NCI-H1105 (cell line): ENCODE measurements at places on chromosomes 5 and 9.

DNA sequence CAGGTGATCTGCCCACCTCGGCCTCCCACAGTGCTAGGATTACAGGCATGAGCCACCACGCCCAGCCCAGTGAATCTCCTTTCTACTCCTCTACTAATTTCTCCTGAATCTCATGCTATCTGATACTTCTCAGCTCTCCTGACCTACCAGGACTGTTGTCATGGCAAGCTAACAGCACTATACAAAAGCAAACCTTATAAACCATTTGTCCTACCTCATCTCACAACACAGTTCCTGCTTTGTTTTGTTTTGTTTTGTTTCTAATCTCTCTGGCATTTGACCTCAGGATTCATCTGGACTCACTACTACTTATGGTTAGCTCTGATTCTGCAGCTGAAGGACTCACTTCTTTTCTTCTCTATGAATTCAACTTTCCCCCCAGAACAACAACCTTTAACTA, 734.8 kb downstream of the TLE1 start:
- no peak for DNase-seq

DNA sequence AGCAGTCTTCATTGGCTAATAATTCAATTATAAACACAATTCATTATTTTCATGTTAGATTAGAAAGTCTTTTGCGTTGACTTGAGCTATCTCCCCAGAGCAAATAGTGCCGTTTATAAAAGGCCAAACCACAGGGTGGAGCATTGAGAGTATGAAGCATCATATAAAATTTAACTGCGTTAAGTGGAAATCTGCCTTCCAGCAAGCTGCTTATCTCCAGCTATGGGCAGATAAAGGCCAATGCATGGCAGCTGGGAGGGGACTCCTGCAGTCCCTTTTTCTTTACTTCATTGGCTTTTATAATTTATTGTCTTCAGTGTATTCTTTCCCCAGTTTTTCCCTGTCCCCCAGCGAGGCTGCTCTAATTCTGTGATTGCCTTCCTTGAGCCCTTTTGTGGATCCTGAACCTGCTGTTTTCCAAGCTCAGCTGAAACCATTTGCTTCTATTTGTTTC, 113.7 kb downstream of the TMEM232 start:
- no peak for DNase-seq

GRCh38 chr9:127170652-127171051, 48.2 kb upstream of the ANGPTL2 start:
- DNase-seq: no peak

DNA sequence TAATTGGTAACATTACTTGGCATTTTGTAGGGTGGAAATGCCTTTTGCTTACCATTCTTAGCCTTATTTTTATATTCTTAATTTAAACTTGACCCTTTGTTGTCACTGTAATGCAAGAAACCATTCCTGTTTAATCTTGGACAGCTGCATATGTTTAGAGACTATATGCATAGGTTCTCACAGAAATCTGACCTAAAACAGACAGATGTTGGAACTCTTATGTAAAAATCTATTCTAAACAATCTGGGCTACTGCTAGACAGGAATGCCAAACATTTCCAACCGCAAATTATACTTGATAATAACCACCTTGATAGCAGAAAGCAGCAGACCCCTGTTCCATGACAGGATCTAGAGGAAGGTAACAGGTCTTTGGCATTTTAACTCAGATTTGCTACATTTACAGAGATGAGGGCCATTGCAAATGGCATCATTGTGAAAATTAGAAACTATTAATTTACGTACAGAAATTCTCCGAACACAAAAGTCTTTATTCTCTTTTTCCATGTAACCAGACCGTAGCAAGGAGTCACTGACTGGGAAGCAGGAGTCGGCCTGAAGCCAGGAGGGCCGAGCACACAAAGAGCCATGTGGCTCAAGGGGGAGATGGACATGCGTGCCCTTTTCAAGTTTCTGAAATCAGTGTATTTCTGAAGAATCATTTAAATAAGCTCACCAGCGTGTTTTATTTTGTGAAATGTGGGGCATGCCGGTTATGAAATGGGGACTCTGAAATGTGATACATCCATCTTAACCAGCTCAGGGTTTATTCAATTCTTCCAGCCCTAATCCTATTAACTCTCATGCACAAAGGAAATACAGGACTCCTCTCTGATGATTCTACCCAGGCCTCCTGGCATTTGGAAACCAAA, 139.3 kb downstream of the AOPEP start:
- no peak for DNase-seq

DNA sequence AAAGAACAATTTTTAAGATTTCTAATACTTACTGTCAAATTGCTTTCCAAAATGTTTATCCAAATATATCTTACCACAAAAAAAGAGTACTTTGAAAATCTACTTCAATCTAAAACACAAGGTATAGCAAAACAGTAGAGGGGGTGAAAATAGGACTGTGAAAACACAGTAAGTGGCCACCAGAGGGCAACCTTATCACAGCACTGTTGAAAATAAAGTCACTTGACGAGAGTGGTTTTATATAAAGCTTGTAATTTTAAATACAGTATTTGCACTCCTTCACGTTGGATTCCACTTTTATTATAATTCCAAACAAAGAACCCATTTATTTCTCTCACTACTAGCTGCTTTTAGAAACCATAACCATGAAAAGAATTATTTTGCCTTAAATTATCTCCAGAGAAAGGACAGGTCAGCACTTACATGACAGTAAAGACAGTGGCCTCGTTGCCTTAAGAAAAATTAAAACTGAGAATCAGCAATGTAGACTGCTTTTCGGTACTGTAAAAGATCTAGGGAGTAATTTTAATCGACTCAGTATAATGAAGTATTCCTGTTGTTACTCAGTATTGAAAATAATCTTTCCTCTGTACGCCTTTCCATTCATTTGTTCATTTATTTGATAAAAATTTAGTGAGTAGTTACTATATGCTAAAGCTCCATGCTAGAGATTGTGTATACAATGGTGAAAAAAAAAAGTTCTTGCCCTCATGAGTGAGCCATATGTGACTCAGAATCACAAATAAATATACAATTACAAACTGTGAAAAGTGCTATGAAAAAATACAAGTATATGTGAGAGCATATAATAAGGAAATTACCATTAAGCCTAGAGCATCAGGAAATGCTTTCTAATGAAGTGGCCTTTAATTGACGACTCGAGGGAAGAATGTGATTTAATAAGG, 40.0 kb upstream of the CDK5RAP2 start:
- DNase-seq: peak; percentile 57

DNA sequence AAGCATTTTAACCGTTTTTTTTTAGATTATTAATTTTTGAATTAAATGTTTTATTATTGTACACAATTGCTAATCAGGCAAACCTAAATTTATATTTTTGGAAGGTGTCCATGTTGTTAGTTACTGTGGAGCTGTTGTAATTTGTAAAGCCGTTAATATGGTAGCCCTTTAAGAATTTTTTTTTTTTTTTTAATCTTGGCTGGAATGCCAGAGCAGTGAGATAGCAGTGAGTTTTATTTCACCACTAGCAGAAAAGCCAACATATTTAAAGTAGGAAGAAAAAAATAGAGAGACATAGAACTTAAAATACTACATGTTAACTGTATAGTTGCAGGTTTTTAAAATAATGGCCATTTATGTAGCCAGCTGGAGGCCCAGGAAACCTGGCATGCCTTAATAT, 35.3 kb upstream of the RNF20 start:
- no peak for DNase-seq

GRCh38 chr5:141135030-141135717, at the start of gene PCDHB5:
Gene PCDHB5, plus strand, starts transcription at chr5:141135206. Its CDS starts 229 bp downstream, at chr5:141135435.
- peak; percentile 67 for DNase-seq

- no peak for DNase-seq
Measured at GRCh38 chr5:128925973-128926372, 39.3 kb upstream of the SLC27A6 start.

DNA sequence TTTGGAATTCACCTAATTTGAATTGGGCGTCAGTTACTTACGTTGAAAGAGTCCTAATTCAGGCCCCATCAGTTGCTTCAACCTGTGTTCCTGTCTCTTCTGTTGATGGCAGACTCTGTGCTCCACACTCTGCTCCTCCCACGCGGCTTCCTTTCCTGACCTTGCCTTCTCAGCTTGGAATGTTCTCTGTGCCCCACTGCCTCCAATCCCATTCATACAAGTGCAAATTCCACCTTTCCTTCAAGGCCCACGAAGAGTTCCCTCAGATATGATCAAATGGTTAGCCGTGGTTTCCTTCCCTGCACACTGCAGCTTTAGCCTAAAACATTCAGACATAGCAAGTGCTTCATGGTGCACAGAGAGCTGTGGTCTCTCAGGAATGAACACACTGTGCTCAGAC, 65.7 kb downstream of the SREK1 start:
- no peak for DNase-seq

DNA sequence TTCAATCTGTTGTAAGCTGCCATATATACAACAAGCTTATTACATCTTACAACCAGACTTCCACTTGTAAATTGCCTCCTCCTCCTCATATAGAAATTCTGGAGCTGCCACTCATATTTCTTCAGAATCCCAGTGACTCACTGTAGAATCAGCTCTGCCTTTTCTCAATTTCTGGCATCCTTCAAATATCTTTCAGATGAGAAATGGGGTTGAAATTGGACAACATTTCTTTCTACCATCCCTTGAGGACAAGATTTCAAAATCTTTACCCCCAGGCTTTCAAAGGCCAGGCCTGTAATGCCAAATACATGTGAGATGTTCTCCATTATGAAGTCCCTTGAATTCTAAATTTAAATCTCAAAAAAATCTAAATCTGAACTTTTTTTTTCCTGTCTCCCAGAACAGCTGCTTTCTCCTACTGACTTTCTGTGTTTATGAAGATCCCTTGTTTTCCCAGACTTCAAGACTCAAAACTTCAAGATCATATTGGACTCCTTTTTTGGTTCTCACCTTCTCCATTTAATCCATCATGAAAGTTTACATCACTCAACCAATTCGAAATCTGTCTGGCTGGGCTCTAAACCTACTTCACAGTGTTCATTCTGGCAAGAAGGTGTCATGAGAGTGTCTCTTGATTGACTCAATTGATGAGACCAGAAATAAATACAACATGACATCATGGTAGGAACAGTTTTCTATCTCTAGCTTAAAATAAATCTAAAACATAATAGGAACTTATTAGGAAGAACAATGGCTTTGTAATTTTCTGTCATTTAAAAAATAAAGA, 109.8 kb downstream of the HMHB1 start:
- no peak for DNase-seq

GRCh38 chr5:179176571-179177230, 116.5 kb downstream of the ZNF354C start:
- no peak for DNase-seq

DNA sequence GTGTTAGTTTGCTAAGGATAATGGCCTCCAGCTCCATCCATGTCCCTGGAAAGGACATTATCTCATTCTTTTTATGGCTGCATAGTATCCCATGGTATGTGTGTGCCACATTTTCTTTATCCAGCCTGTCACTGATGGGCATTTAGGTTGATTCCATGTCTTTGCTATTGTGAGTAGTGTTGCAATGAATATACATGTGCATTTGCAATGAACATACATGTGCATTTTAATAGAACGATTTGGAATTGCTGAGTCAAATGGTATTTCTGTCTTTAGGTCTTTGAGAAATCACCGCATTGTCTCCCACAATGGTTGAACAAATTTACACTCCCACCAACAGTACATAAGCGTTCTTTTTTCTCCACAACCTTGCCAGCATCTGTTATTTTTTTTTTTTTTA, 37.7 kb downstream of the DRD1 start:
- DNase-seq: no peak

DNA sequence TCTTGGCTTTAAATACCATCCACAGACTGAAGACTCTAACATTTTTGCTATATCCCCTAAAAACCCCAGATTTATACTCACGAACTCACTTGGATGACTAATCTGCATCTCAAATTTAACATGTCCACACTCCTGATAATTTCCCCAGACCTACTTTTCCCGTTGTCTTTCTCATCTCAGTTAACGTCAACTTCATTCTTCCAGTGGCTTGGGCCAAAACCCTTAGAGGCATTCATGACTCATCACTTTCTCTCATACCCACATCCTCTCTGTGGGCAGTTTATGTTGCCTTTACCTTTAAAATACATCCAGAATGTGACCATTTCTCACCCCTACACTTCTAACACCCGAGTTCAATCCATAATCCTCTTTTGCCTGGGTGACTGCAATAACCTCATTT, 96.7 kb downstream of the EDIL3 start:
- DNase-seq: no peak

- no peak for DNase-seq
Measured at GRCh38 chr5:9559965-9560364, 14.1 kb upstream of the SEMA5A start.

DNA sequence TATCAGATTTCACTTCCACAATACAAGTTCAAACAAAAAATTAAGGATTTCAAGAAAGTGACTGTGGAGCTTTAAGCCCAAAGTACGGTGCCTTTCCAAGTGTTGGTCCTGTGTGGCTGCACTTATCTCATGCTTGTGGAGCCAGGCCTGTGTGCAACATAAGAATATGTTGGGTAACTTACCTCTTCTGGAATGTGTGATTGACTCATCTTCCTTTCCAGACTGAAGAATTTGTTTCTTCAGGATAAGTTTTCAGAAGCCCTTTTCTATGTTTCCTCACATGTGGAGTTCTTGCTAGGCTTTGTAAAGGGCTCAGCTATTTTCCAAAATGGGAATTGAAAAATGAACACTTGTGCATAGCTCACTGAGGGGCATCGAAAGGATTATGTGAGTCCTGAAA, 485.1 kb upstream of the PAPPA start:
- DNase-seq: no peak

- DNase-seq: no peak
Measured at GRCh38 chr9:135251331-135251761, 163.9 kb downstream of the OLFM1 start.

GRCh38 chr5:8729437-8729836, 816.4 kb downstream of the SEMA5A start:
- no peak for DNase-seq

DNA sequence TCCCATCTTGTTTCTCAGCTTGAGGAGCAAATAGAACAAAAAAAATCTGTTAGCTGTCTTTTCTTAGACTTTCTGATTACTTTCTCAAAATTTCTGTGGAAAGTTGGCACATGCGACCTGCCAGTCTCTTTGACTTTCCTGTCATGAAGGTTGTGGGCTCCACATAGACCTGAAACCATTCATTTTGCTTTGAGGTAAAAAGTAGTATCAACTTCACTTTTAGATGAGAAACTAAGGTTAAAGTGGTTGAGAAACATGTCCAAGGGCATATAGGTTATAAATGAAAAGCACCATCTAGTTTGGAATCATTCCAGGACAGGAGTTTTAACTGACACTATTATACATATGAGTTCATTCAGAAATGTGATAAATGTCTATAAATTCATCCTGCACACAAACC, 42.7 kb downstream of the ST8SIA4 start:
- DNase-seq: no peak

- no peak for DNase-seq
Measured at GRCh38 chr5:83639911-83640310, 80.7 kb downstream of the HAPLN1 start.
